Small intestine (tissue), 16 donors: ENCODE measurements at places on chromosomes 5 and 9. TPM values are rescaled to one million over a fixed set of nuclear protein-coding genes. Genes with fewer than 3 reads are reported as not detected.

DNA sequence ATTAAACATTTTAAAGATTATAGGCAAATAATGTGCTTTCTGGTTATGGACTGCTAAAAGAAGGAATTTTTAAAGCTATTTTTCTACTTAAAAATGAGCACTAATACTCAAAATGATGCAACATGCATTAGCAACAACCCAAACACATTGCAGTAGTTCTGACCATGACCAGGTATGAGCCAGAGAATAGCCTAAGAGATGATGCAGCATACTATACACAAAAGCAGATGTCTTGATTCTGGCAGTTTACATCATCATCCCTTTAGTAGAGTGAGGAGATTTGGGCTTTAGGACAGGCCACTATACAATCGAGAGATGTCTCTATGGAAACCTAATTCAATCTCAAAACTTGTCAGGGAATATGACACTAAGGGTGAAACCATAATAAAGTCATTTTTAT lies 307.1 kb downstream of the PRR16 start:
- H3K4me3 ChIP-seq: no peak overlapping the region
- no peaks in the 10 kb centered on the region for H3K27me3 ChIP-seq
- H3K36me3 ChIP-seq: no peaks in the 10 kb centered on the region
- H3K27ac ChIP-seq: no peak overlapping the region

The PCDHGA6 gene
- polyA plus RNA-seq: not detected

- peak overlapping the region; percentile 14 for H3K27ac ChIP-seq
- H3K4me3 ChIP-seq: no peak overlapping the region
- H3K36me3 ChIP-seq: no peaks in the 10 kb centered on the region
- DNase-seq: no peak
- H3K27me3 ChIP-seq: no peaks in the 10 kb centered on the region
These were observed 7.7 kb upstream of the PHYKPL start for GRCh38 chr5:178240341-178240741.

The CCL27 gene
- 0.89 TPM for polyA plus RNA-seq

The MRPS30 gene
- polyA plus RNA-seq: 21.9 TPM

GRCh38 chr9:90428517-90428916 lies 214.1 kb downstream of the DIRAS2 start:
- DNase-seq: no peak
- H3K4me1 ChIP-seq: no peaks in the 10 kb centered on the region
- no peaks in the 10 kb centered on the region for H3K27me3 ChIP-seq
- no peak overlapping the region for H3K27ac ChIP-seq
- H3K4me3 ChIP-seq: no peak overlapping the region

The PDE6A gene
- 0.03 TPM for polyA plus RNA-seq

DNA sequence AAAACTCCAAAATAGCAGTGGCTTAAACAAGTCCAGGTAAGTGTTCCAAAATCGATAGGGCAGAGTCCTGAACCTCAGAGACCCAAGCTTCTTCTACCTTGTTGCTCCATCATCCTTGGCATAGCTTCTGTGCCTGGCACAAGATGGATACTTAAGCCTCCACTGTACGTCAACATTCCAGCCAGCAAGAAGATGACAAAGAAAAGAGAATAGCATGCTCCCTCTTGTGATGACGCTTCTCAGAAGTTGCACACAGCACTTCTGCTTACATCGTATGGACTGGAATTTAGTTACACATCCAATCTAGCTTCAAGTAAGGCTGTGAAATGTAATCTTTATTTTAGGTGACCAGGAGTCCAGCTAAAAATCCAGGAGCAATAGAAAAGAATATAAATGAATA lies 227.4 kb downstream of the ESM1 start:
- H3K4me3 ChIP-seq: no peak overlapping the region
- no peak for DNase-seq
- H3K27ac ChIP-seq: no peak overlapping the region
- no peaks in the 10 kb centered on the region for H3K27me3 ChIP-seq
- no peaks in the 10 kb centered on the region for H3K4me1 ChIP-seq

The KIF12 gene
- 61.3 TPM for polyA plus RNA-seq

- no peak for DNase-seq
- H3K4me3 ChIP-seq: peak overlapping the region; percentile 94
- H3K27me3 ChIP-seq: no peaks in the 10 kb centered on the region
- H3K27ac ChIP-seq: peak overlapping the region; percentile 96
These were observed 520 bp upstream of the DHFR start for GRCh38 chr5:80655231-80655774.

DNA sequence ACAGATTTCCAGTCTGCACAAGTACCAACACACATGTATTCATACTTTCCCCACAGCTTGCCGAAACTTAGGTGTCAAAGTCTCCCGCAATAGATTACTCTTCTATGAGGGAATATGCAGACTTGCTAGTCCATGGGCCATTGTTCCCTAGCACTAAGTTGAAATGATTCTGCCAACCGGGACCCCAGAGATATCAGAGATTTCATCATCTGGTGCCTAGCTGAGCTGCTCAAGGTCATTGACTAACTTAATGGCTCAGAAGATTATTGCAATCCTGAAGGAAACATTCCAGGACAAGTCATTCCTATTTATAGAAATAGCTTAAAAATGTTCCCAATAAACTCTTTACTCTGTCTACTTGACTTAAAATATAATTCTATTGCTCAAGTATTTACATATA lies 202.6 kb downstream of the PIK3R1 start:
- no peaks in the 10 kb centered on the region for H3K27me3 ChIP-seq
- H3K4me1 ChIP-seq: peaks cover 23% of the 10 kb centered on the region
- DNase-seq: peak; percentile 49
- no peak overlapping the region for H3K27ac ChIP-seq
- H3K4me3 ChIP-seq: no peak overlapping the region

The PCDHA4 gene
- not detected for polyA plus RNA-seq

The PCDHA13 gene
- 0.06 TPM for polyA plus RNA-seq

DNA sequence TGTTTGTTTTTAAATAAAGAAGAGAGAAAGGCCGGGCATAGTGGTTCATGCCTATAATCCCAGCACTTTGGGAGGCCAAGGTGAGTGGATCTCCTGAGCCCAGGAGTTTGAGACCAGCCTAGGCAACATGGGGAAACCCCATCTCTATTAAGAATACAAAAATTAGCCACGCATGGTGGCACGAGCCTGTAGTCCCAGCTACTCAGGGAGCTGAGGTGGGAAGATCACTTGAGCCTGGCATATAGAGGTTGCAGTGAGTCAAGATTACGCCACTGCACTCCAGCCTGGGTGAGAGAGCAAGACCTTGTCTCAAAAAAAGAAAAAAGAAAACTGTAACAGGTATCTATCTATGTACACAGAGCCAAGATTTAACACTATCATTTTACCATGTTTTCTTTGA lies 34.2 kb upstream of the CDC42SE2 start:
- no peak overlapping the region for H3K4me3 ChIP-seq
- H3K36me3 ChIP-seq: no peaks in the 10 kb centered on the region
- no peaks in the 10 kb centered on the region for H3K27me3 ChIP-seq
- DNase-seq: no peak
- H3K4me1 ChIP-seq: peaks cover 5% of the 10 kb centered on the region
- no peak overlapping the region for H3K27ac ChIP-seq

DNA sequence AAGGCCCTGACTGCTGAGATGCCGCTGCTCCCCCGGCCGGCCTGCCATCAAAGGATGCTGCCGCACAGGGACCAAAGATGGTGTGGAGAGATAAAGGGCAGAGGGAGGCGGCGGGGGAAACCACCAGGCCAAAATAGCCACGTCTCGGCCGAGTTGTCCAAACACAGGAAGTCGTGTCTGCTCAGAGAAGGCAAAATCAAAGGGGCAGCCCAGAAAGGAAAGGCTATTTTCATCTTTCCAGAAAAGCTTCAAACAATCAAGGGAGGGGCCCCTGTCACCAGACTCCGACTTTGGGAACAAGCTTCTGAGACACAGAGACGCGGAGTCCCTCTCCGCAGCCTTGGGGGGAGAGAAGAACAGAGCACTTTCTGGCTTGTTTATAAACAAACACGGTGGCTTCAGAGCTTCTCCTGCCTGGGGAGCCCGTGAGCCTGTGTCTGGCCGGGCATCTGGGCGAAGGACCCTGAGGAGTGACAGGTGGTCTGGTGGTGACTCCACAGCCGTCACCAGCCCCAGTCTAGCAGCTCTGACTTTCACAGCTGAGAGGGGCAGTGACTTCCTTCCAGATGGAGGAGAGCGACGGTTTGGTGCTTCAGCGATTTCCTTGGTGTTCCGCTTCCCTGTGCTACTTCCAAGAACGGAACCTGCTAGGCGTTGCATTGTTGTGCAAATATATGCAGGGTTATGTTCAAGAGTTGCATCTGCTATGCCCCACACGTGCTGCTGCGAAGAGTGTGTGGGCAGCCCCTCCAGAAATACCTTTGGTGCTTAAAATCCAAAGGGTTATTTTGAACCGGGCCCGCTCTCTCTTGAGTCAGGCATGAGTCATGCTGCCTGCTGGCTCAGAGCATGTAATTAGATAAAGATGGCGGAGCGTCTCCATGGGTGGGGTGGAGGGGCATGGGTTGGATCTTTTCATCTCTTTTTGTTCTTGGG lies 24.0 kb downstream of the ADAMTSL2 start:
- no peak overlapping the region for H3K27ac ChIP-seq
- no peaks in the 10 kb centered on the region for H3K27me3 ChIP-seq
- DNase-seq: no peak
- no peak overlapping the region for H3K4me3 ChIP-seq
- H3K36me3 ChIP-seq: peaks cover 3% of the 10 kb centered on the region

DNA sequence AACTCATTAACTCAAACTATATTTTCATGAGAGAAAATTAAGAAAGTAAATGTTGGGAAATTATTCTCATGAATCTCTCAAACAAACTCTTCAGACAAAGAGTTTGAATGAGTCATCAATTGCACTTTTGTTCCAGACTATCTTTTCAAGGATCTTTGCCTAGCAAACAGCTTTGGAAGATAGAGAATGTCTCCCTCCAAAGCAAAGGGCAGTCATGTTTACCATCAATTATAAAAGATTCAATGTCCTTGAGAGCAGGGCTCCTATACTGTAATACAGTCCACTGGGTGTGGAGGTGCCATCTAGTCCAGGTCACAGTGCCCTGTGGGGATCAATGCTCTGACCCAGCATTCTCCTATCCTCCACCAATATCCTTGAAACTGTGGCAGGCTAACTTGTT lies 1429.3 kb downstream of the EFNA5 start:
- H3K27ac ChIP-seq: no peak overlapping the region
- no peak for DNase-seq
- no peaks in the 10 kb centered on the region for H3K27me3 ChIP-seq
- no peaks in the 10 kb centered on the region for H3K4me1 ChIP-seq

The CA9 gene
- 4.3 TPM for polyA plus RNA-seq

DNA sequence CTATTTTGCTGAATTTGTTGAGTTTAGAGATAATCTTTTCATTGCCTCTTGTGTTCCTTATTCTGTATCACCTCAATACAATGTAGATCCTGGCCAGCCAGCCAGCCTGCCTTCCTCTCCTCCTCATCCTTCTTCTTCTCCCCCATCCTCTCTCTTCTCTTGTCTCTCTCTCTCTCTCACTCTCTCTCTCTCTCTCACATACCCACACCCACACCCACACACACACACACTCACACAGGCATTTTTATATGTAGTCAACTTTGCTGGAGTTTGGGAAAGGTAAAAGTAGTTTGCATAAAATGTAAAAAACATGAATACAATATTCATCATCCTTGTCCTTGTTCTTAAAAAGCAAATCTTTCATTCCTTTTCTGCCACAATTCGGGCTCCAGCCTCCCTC lies 60.5 kb downstream of the ZFAND5 start:
- no peak for DNase-seq
- no peak overlapping the region for H3K4me3 ChIP-seq
- no peaks in the 10 kb centered on the region for H3K4me1 ChIP-seq
- H3K36me3 ChIP-seq: no peaks in the 10 kb centered on the region
- no peaks in the 10 kb centered on the region for H3K27me3 ChIP-seq
- peak overlapping the region; percentile 80 for H3K27ac ChIP-seq
